Ascending aorta (tissue), 2 donors: ENCODE measurements at places on chromosomes 7 and 10. TPM values are rescaled to one million over a fixed set of nuclear protein-coding genes. Genes with fewer than 3 reads are reported as not detected.
A peak's percentile ranks its signal among the peaks of the same experiment; 100 is the strongest.

- no peak for DNase-seq
Observed at GRCh38 chr10:91684841-91685240, 52.0 kb upstream of the PPP1R3C start.

Gene ZKSCAN1
- 19.9 TPM for total RNA-seq

- DNase-seq = no peak
Observed at GRCh38 chr7:152866125-152866524, 106.6 kb downstream of the ACTR3B start.

Gene SLC26A5
- total RNA-seq = not detected

- DNase-seq = no peak
Observed at GRCh38 chr10:47260505-47261111, 39.4 kb upstream of the GDF10 start.

GRCh38 chr7:81776161-81776560 lies 6.3 kb upstream of the HGF start:
- DNase-seq = no peak

- no peak for DNase-seq
Observed at GRCh38 chr7:92987538-92987937, 130.2 kb downstream of the SAMD9 start.

Gene NXPH1
- 0.32 TPM for total RNA-seq

DNA sequence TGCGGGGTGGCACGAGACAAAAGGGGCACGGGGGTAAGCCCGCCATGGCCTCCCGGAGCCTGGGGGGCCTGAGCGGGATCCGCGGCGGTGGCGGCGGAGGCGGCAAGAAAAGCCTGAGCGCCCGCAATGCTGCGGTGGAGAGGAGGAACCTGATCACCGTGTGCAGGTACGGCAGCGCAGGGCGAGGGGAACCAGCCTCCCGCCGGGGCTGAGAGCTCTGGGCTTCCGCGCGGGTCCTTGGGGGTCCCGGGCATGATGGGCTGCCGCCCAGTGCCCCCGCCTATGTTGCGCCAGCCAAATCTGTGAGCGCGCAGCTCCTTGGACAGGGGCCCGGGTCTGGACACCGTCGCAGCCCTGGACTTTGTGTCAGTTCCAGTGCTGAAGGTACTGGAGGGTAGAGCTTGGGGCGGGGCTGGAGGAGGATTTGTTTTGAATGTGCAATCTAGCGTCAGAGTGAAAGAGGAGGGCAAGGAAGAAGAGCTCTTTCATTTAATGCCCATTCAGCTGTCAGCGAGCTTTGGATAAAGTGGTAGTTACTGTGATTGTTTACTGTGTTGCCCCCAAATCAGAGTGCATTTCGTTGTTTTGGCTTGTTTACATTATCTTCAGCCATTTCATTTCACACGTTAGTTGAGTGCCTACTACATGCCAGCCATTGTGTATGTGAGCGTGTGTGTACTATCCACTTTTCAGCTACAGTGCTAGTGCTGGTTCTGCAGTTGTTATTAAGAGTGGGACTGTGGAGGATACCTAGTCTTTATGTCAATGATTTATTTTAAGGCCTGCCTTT lies 777 bp downstream of the RUNDC3B start:
- no peak for DNase-seq

DNA sequence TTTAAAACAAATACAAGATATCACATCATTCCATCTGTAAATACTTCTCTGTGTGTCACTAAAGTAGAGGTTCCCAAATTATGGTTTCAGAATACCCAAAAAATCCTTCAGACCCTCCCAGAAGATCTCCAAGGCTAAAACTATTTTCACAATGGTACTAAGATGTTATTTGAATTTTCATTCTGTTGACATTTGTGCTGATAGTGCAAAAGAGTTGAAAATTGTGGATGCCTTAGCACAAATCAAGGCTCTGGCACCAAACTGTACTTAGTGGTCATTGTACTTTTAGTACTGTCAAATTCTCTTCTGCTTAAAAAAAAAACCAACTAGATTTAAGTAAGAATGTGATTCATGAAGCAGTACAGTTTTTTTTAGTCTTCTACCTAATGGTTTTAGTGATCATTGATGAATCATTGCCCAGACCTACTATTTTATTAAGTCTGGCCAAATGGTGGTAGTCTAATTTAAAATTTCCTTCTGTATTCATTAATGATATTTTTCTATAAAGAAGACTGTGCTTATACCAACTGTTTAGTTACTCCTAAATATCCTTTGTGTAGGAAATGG lies 50.5 kb downstream of the TPST1 start:
- DNase-seq = no peak

Gene FAM13C
- 10.7 TPM for total RNA-seq

GRCh38 chr7:47610506-47611044 lies 28.7 kb upstream of the TNS3 start:
- no peak for DNase-seq

Gene PPP1R17
- not detected for total RNA-seq

- DNase-seq = no peak
Observed at GRCh38 chr10:76868098-76868977, 769.3 kb downstream of the KCNMA1 start.

DNA sequence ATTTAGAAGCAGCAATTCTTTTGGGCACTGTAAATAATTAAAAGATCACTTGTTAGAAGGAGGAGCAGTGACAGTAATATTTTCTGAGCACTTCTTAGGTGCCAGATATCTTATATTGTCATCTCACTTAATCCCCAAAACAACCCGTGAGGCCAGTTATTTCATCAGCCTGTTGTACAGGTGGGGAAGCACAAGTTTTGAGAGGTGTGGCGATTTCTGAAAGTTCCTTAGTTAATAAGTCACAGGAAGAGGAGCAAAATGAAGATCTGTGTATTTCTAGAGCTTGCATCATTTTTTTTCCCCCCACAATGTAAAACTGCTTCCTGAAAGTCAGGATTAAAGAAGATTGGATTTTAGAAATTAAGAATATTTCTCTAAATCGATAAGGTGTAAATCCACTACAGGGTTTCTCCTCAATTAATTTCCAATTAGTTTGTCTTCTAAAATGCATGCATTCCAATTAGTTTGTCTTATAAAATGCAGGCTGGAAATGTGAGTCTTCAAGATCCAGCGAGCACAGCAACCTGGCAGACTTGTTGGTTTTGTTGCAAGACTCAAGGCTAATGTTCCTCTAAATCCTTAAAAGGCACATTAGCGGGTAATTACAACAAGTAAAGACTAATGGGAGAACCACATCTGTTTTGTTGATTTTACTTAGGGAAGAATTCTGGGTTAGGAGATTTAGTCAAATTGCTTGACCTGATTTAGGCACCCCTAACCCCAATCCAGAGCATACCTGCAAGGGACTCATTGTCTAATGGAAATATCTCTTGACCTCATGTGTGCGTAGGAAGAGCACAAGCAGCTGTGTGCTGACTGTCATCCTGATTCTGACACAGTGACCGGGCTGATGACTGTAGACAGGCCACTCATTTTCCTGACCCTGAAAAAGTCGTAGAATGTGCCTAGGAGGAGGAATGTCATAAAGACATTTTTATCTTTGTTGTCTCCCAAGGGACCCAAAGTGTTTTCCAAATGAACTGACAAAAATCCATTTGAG lies 272.0 kb downstream of the BAMBI start:
- DNase-seq = no peak

Gene FGL2
- 77.9 TPM for total RNA-seq

- no peak for DNase-seq
Observed at GRCh38 chr7:148211740-148212151, 378.8 kb upstream of the C7orf33 start.

DNA sequence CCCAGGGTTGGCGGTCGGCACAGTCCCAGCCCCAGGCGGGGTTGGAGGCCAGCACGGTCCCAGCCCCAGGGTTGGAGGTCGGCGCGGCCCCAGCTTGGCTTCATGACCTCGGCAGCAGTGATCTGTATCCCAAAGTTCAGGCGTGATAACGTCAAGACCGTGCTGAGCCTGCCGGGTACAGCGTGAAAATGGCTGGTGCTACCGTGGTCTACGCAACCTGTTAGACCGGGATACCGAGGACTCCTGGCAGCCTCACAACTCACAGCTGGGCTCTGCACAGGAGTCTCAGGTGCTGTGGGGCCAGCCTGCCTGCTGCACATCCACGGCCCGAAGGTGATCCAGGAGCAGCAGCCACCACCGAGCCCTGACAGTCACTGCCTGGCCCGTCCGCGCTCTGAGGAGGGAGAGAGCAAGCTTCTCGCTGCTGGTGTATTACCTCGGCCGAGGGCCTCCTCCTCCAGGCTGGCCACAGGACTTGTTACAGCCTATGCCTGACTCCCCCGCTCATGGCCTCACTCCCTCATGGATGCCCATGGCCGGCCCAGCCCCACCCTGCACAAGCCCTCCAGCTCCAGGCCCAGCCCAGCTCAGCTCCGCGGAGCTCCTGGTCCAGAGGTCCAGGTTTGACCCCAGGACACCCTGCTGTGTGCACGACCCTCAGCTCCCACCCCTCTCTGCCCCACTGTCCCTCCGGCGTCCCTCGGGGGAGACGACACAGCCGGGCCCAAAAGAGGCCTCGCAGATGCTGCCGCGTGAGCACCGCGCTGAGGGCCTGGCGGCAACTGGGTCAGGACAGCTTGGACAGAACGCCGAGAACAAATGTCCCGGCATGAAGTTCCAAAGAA lies 156.0 kb downstream of the ELFN1 start:
- DNase-seq = peak; percentile 57

- no peak for DNase-seq
Observed at GRCh38 chr7:2654059-2654458, 22.3 kb downstream of the TTYH3 start.

Gene DGKB
- total RNA-seq = not detected

DNA sequence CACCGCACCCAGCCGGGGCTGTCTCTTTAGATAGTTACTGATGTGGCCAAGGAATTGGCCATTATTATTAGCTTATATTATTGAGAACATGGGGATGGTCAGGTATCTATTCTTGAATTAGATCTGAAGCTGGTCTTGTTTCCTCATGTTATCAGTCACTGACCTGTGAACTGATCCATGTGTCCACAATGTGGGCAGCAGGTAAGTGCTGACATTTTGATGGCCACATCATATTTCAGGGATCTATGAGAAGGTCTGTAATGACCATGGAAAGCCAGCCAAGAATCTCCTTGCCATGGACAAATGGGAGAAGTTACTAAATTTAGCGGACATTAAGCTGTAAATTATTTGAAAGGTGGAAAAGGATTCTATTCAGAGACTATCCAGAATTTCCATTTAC lies 61.4 kb downstream of the GBF1 start:
- DNase-seq = no peak

Gene PLCE1
- total RNA-seq = 3.8 TPM

DNA sequence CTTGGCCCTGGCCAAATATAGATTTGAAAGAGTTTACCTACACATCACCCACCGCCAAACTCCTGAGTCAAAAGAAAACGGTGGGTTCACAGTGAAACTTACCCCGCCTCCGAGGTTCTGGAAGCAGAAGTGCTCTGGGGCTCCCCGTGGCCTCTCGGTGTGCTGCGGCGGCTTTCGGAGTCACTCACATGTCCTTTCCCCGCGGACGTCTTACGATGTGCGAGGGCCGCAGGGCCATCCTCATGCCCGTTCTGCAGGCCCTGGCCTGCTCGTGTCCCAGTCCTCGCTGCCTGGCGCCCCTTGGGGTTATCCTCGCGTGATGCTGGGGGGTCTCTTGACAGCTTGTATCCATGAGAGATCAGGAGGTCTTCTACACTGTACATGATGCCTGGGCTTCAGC lies 12.0 kb downstream of the JCAD start:
- no peak for DNase-seq

Gene XPNPEP1
- 212 TPM for total RNA-seq

DNA sequence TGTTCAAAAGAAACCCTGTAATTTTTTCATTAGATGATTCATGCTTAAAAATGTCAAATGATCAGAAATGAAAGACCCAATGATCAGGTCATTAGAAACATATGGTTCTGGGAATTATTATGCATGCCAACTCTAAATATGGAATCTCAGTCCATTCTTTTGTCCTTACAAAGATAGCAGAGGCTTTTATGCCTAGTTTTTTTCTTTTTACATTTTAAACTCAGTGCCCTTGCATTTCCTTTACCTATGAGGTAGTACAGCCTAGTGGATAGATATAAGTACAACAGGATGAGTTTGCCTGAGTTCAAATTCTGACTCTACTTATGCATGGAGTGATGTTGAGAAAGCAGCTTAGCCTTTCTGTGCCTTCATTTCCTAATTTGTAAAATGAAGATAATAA lies 392.9 kb downstream of the SUGCT start:
- no peak for DNase-seq

GRCh38 chr7:136339464-136339863 lies 362.3 kb upstream of the MTPN start:
- DNase-seq = no peak

Gene GSTO2
- not detected for total RNA-seq
